ENCODE measurements at places on chromosomes 13 and 19.

DNA sequence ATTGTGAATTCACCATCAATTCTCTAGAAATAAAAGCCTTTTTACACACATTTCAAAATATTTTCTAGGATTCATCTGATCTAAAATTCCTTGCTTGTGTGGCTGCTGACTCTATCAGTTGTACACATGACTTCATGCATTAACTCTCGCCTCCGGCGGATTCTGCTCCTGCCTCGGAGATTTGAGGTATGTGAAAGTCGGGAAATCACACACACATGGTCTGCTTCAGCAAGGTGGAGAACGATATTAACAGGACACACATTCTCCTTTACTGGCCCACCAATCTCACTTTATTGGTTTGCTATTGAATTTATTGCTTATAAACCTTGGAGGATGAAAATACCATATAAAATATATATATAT lies 855.7 kb downstream of the SLITRK5 start:
- DNase-seq = no peak

- DNase-seq = no peak
Observed at GRCh38 chr13:108037348-108037747, 178.0 kb downstream of the LIG4 start.

- no peak for DNase-seq
Observed at GRCh38 chr13:25906191-25906661, 145.6 kb downstream of the SHISA2 start.

DNA sequence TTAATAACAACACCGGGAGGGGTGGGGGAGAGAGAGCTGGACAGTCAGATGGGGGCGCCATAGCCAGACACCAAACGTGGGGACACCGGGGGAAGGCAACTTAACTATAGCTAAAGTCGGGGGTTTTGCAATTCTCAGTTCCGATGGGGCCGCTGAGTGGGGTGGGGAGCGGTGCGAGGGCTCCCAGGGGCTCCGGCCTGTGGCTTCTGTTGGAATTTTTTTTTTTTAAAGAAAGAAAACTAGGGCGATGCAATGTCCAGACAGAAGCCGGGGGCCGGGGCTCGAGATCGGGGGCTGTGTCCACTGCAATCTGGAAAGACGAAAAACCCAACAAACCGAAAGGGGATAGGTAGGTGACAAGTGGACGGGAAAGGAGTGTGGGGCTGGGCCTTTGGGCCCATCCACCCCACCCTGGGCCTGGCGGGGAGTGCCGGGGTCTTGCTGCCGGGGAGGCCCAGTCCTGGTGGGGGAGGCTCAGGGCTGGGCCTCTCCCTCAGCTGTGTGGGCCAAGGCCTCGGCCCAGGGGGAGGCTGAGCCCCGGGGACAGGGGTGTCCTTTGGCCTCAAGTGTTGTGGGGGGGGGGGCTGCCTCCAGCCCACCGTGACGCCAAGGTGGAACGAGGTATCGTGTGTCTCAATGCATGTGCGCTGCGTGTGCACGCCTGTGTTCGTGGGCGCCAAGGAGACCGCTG lies 17.3 kb downstream of the PRKCSH start:
- DNase-seq = peak; percentile 86

DNA sequence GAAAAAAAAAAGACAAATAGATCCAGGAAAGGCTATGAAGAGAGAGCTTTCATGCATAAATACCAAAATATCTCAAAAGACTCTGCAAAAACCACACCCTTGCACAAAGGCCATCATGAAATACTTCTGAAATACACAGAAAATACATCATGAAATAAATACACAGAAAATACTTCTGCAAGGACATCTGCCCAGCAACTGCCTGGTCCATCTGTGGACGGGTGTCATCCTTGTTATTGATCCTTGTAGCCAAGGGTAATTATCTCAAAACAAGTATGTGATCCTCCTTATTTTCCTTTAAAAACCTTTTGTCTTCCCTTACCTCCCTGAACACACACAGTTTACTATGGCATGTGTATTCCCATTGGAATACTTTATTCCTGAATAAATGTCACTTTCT lies 6.9 kb downstream of the USPL1 start:
- DNase-seq = no peak

GRCh38 chr19:867301-867793 lies 7.9 kb downstream of the CFD start:
- peak; percentile 77 for DNase-seq

DNA sequence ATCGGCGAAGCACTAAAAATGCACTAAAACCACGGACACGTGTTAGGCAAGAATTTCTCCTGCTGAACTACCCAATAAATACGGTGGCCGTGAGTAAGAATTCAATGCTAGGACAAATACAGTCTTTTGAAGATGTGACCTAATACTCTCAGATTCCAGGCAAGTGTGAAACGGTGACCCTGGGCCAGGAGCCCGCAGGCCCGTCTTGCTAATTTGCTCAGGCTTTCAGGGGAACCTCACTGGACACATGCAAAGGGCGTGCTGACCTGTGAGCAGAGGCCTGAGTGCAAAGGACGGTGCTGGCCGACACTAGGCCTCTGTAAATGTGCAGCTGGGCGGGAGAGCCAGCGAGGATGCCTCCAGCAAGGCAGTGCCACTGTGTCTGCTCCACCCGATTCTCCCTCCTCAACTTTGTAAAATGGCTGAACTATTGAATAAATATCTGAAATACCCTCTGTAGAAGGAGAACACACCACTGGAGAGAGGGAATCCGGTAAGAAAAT lies 70.1 kb downstream of the STK24 start:
- DNase-seq = no peak

GRCh38 chr13:24693862-24694471 lies 13.8 kb downstream of the ATP12A start:
- DNase-seq = peak; percentile 92

DNA sequence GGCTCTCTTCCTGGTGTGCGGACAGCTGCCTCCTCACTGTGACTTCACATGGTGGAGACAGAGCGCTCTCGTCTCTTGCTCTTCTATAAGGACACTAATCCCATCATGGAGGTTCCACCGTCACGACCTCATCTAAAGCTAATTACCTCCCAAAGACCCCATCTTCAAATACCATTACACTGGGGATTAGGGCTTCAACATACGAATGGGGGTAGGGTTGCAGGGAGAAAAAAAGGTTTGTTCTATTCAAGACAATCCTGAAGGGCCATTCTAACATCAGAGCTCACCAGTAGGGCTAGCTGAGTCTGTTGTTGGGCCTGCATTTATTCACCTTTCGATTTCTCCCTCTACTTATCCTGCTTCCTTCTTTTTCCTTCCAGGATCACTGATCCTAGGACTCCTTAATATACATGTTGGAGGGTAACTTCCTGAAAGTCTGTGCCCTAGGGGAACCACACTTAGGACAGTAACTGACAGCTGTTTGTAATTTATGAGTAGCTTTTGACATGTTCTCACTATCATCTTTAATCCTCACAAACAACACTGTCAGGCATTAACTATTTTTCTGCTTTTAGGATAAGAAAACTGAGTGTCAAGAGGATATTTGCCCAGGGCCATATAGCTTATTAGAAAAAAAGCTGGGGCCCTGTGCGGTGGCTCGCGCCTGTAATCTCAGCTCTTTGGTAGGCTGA lies 18.8 kb upstream of the GTF2F2 start:
- no peak for DNase-seq

- no peak for DNase-seq
Observed at GRCh38 chr19:5035793-5036697, 67.1 kb downstream of the KDM4B start.

DNA sequence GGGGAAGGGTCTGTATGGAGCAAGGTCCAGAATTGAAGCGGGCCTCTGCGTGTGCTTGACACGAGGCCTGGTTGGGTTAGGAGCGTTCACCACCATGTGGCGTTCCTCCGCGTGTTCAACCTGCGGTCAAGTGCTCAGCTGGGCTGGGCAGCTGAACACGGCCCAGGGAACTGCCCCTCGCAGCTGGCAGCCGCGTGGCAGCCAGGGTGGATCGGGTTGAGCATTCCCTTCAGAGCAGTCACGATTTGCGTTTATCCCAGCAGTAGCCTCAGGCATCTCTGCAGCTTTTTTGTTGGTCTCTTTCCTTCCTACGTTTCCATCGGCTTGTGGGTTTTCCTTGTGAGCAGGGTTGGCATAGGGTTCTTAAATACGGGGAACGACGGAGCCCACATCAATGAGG lies 28.7 kb upstream of the F2RL3 start:
- DNase-seq = no peak

DNA sequence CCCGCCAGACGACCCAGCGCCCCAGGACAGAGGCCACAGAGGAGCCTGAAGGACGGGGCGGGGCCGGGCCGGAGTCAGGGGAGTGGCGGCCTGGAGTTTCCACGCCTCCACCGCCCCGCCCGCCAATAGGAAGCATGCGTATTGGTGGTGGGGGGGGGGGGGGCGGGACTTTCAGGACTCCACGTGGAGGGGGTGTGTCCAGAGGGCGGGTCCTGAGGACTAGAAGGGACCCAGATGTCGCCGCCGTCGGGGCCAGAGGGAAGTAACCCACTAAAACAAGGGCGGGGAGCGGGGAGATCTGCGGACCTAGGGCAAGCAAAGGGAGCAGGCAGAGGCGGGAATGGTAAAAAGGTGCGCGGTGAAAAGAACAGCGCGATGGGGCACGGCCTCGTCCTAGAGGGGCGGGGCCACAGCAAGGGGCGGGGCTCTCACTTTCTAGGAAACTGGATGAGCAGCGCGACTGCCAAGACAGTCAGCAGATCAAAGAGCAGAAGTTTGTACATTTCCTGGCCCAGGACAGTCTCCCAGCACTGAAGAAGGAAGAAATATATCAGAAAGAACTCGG lies 2.8 kb upstream of the LENG1 start:
- DNase-seq = peak; percentile 97

GRCh38 chr19:41529484-41530183 lies 46.3 kb upstream of the CEACAM21 start:
- no peak for DNase-seq

DNA sequence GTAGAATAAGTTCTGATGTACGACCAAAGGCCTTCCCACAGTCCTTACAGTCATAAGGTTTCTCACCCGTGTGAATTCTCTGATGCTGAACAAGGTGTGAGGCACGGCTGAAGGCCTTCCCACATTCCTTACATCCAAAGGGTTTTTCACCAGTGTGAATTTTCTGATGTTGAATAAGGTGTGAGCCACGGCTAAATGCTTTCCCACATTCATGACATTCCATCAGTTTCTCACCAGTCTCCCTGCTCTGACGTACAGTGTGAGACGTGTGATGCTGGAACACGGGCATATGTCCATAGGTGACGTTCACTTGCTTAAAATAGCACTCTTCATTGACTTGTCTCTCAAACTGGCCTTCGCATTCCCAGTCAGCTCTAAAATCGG lies 31.0 kb upstream of the COX7A1 start:
- no peak for DNase-seq

GRCh38 chr19:389935-390289 lies 19.0 kb downstream of the C2CD4C start:
- DNase-seq = no peak

DNA sequence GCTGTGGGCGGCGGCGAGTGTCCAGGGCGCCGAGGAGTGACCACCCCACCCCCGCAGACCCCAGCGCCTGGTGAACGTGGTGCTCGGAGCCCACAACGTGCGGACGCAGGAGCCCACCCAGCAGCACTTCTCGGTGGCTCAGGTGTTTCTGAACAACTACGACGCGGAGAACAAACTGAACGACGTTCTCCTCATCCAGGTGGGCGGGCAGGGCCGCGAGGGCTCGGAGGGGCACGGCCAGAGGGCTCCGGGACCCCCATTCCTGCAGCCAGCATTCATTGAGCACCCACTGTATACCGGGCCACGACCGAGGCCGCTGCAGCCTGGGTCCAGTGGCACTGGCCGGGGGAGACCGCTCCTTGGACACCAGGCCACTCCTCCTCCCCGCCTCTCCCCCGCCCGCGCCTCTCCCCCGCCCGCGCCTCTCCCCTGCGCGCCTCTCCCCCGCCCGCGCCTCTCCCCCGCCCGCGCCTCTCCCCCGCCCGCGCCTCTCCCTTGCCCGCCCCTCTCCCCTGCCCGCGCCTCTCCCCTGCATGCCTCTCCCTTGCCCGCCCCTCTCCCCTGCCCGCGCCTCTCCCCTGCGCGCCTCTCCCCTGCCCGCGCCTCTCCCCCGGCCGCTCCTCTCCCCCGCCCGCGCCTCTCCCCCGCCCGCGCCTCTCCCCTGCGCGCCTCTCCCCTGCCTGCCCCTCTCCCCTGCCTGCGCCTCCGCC lies 3.2 kb downstream of the PRTN3 start:
- peak; percentile 73 for DNase-seq

DNA sequence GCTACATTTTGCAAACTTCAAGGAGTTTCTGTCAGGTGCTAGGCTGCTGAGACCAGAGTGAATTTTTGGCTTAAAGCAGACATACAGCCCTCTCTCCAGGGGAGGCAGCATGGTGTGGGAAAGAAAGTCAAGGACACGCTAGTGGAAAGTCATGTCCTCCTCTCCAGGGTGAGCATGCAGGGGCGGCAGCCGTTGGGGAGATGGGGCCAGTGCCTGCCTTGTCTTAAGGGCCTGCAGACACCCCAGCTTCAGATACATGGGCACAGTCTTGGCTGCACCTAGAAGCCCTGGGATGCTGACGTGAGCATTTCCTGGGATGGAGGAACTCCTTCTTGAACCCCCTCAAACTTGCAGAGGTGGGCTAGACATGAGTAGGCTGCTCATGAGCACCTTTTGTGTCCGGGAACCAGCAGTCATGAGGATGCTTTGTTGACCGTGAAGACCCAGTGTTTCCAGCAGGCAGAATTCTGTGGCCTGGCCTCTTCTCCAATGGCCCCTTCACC lies 43.3 kb upstream of the PEPD start:
- no peak for DNase-seq

DNA sequence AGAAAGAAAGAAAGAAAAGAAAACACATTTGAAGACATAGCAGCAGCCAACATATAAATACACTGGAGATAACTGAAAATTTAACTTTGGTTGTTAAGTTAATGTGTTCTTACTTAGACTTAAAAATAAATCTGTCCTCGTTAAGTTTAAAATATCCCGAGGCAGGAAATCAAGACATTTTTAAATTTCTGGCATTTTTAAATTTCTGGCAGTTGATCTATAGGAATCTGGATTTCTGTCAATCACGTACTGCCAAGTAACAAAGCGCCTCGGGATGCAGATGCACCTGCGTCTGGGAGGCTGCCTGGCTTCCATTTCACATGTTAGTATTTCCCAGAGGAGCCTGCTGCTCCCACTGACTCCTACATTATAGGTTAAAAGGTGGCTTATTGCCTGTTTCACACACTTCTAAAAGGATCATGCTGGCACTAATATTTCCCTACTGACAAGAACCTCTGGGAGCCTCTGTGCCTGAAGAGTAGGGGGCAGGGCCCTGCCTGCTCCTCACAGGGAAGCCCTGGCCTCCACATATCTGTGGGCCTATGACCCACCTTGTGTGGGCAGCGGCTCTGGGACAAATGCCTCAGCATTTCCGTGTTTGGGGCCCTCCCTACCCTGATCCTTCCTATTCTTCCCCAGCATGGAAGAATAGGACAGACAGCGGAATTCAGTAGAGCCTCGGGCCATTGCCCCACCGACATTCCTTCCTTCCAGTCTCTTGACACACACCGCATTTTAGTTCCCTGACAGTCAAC lies 62.8 kb upstream of the ATP12A start:
- no peak for DNase-seq
